IMR-90 (cell line): ENCODE measurements at places on chromosomes 3 and 15. TPM values are rescaled to one million over a fixed set of nuclear protein-coding genes. Genes with fewer than 3 reads are reported as not detected.

DNA sequence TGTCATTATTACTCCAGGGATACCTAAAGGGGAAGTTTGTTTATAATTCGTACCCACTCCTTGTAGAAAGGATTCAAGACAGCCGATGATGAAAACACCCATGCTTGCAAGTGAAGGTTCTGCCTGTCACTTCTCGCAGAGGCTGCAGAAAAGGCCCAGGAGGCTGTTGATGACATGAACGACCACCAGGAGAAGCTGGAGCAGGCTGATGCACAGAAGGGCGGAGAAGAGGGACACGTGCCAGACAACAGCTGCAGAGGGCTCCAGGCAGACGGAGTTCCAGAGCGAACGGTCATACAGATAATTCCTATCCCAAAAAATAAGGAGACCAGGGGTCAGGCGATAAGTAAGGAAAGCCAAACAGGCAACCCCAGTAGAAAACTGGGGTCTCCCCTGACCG lies 5.7 kb upstream of the DYNLT2B start:
- peak; percentile 47 for DNase-seq

GRCh38 chr3:66985336-66985920 lies 12.7 kb upstream of the KBTBD8 start:
- no peak for DNase-seq

DNA sequence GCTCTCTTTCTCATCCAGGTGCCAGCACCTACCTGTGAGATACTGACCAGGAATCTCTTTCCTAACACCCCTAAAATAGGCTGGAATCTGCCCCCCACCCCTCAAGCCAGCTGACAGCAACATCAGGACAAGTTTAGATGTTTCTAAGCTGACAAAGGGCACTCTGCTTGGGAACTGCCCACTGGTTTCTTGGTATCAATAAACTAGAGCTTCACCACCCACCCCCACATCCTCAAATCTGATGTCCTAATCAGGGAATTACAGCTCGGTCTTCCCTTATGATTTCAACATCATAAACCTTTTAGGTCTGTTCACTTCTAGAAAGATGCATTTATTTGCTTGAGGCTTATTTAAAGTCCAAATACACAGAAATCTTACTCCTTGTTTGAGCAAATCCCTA lies 34.7 kb downstream of the CEP19 start:
- DNase-seq = no peak

DNA sequence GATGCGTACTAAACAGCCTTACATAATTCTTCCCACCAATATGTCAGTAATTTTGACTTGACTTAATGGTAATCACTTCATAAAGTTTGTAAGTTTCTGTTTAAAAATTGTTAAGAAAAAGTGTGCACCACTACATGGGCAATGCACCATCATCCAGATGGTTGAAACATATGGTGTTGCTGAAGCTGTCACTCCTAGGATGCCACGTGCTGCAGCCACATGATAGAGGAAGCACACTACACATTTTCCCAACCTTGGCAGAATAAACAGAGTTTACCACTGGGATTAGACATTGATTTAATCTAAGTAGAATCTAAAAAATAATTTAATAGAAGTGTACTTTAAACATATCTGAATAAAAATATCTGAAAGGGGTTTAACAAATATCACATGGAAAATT lies 1209.9 kb downstream of the NSUN3 start:
- no peak for DNase-seq

- no peak for DNase-seq
Observed at GRCh38 chr3:25447925-25448324, 19.9 kb downstream of the RARB start.

Gene IL17RE
- 0.90 and 1.1 TPM in 2 replicates for total RNA-seq

Gene GOLGA8S
- under 0.01 TPM in 2 replicates for total RNA-seq

Gene CISH
- total RNA-seq = 0.83 and 0.90 TPM in 2 replicates
